ENCODE measurements at places on chromosomes 16 and 17. TPM values are rescaled to one million over a fixed set of nuclear protein-coding genes. Genes with fewer than 3 reads are reported as not detected.

GRCh38 chr17:30790279-30790678 lies 34.2 kb downstream of the CRLF3 start:
- H3K4me1 ChIP-seq: peaks cover 10% of the 10 kb centered on the region
- H3K27me3 ChIP-seq: no peaks in the 10 kb centered on the region
- no peak overlapping the region for H3K4me3 ChIP-seq
- peaks cover 5% of the 10 kb centered on the region for H3K36me3 ChIP-seq
- no peak for DNase-seq

GRCh38 chr16:82917886-82918595 lies 291.3 kb downstream of the CDH13 start:
- no peaks in the 10 kb centered on the region for H3K36me3 ChIP-seq
- H3K4me1 ChIP-seq: no peaks in the 10 kb centered on the region
- H3K4me3 ChIP-seq: no peak overlapping the region
- H3K27ac ChIP-seq: no peak overlapping the region
- DNase-seq: no peak
- peaks cover 9% of the 10 kb centered on the region for H3K27me3 ChIP-seq

CMTM2 gene
- not detected for total RNA-seq

DNA sequence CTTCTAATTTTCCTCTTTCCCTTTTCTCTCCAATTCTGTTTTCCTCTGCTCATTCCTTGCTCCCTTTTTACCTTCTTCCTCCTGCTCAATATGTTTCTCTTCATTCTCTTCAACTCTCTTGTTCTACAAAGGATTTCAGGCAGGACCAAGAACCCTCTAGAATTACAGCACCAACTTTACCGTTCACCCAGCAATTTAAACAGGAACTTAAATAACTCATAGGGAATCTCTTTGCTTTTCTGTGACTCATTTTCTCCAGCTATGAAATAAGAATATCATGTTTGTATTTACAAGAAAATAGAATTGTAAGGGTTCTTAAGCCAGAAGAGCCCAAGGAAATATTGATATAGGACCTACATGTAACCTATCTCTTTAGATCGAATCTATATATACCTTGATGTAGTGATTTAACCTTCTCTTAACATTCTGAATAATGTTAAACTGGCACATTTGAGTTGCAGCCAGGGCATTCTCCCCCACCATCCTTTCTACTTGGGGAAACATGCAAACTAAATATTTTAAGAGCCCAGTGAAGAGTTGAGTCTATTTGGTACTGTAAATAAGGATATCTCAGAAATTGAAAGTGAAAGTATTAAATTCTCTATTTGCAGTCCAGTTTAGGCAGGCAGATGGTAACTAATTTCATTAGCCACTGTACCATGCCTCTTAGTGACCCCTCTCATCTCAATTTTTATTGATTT lies 137.0 kb downstream of the ANKFN1 start:
- no peaks in the 10 kb centered on the region for H3K36me3 ChIP-seq
- DNase-seq: no peak
- no peaks in the 10 kb centered on the region for H3K27me3 ChIP-seq

DNA sequence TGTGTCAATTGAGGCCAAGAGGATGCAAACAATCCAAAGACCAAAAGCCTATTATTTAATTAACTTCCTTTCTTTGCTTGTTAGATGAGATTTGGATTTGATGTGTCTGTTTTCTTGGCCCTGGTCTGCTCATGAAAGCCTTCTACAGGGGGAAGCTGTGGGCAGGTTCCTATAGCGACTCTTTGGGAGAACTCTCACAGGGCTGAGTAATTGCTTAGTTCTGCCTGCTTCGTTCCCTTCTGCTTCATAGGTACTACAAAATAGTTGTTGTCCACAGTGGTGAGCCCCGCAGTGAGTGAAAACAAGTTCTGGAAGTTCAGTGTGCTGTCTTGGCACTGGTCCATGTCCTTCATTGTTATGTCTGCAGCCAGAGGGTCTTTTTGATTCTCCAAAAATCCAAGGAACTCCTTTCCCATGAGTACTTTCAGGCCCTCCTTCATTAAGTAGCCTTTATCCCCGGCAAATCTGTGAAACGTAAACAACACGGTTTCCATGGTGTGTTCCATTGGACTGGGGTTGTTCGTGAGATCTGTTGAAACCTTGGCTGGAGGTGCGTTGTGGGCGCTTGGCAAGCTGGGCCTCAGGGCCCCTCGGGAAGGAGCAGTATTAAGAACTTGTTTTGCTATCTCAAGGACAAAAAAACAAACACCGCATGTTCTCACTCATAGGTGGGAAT lies 30.0 kb upstream of the ANKRD40CL start:
- no peaks in the 10 kb centered on the region for H3K4me1 ChIP-seq
- H3K27me3 ChIP-seq: no peaks in the 10 kb centered on the region
- no peaks in the 10 kb centered on the region for H3K36me3 ChIP-seq
- no peak for DNase-seq
- no peak overlapping the region for H3K4me3 ChIP-seq

GRCh38 chr17:75326226-75326848 lies 37.1 kb upstream of the SLC25A19 start:
- no peak overlapping the region for H3K4me3 ChIP-seq
- H3K27ac ChIP-seq: peak overlapping the region; percentile 77
- no peak for DNase-seq
- peaks cover 5% of the 10 kb centered on the region for H3K4me1 ChIP-seq

BICDL2 gene
- not detected for total RNA-seq

GRCh38 chr17:50627782-50628601 lies 6.7 kb upstream of the ABCC3 start:
- H3K27ac ChIP-seq: no peak overlapping the region
- H3K4me1 ChIP-seq: peaks cover 6% of the 10 kb centered on the region
- H3K27me3 ChIP-seq: peaks cover 19% of the 10 kb centered on the region
- no peaks in the 10 kb centered on the region for H3K36me3 ChIP-seq

GRCh38 chr17:72706396-72706981 lies 386.0 kb downstream of the SLC39A11 start:
- no peak overlapping the region for H3K27ac ChIP-seq
- peaks cover 7% of the 10 kb centered on the region for H3K4me1 ChIP-seq
- no peaks in the 10 kb centered on the region for H3K27me3 ChIP-seq
- H3K4me3 ChIP-seq: no peak overlapping the region

SLC6A2 gene
- total RNA-seq: not detected

CWC25 gene
- 41.3 TPM for total RNA-seq

DNA sequence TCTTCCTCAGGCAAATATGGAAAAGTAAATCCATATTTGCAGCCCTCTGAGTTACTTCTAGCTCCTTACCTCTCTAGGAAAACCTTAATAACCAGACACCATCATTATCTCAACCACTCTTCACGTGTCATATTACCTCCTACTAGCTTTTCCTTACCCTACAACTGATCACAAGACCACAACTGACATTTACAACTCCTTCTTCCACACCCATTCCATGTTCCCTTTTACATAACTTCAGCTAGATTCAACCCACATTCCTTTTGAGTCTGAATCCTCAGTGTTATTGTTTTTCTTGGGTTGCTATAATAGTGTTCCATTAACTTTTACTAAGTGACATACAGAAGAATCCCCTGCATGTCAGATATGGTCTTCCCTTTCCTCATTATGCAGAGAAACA lies 4.7 kb upstream of the OR1E2 start:
- no peaks in the 10 kb centered on the region for H3K4me1 ChIP-seq
- H3K27ac ChIP-seq: no peak overlapping the region
- DNase-seq: no peak
- H3K4me3 ChIP-seq: no peak overlapping the region
- peaks cover 17% of the 10 kb centered on the region for H3K27me3 ChIP-seq

DNA sequence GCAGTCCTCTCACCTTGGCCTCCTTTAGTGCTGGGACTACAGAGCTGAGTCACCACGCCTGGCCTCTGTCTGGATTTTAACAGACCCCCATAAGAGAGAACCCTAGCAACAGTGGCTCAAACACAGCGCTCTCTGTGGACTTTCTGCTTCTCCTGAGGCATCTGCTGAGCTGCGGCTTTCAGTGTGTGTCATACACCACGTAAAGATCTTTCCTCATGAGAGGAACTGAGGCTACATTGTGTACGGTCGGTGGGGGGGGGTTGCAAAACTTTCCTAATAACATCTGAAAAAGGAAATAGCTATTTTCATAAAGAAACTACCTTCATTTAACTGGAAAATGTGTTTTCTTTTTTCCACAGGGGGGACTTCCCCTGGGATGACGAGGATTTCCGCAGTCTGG lies 32.9 kb downstream of the DEF8 start:
- H3K27me3 ChIP-seq: no peaks in the 10 kb centered on the region
- no peak for DNase-seq
- no peak overlapping the region for H3K4me3 ChIP-seq
- H3K36me3 ChIP-seq: no peaks in the 10 kb centered on the region

DNA sequence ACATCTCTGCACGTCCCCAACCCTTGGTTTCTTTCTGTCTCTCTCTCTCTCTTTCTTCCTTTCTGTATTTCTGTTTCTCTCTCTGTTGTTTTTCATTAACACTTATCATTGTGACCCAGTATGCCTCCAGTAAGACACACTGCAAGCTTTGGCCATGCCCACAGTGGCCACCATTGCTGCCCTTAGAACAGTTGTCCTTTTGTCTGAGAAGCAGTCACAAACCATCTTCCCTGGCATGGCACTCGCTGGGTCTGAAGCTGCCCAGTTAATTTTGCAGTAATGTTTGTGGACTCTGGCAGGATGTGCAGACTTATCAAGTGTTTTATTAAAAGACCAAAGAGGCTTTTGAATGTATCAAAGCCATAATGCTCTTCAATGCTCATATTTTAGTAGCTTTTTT lies 146.9 kb downstream of the MSI2 start:
- H3K27ac ChIP-seq: no peak overlapping the region
- H3K4me1 ChIP-seq: peaks cover 47% of the 10 kb centered on the region
- H3K27me3 ChIP-seq: no peaks in the 10 kb centered on the region
- no peak overlapping the region for H3K4me3 ChIP-seq

- H3K36me3 ChIP-seq: no peaks in the 10 kb centered on the region
- H3K27me3 ChIP-seq: peaks cover 57% of the 10 kb centered on the region
- H3K4me3 ChIP-seq: no peak overlapping the region
- no peak for DNase-seq
- no peak overlapping the region for H3K27ac ChIP-seq
- H3K4me1 ChIP-seq: peaks cover 7% of the 10 kb centered on the region
Measured at GRCh38 chr17:66946251-66946650, 18.3 kb upstream of the CACNG4 start.

- H3K27ac ChIP-seq: no peak overlapping the region
- no peaks in the 10 kb centered on the region for H3K27me3 ChIP-seq
- no peak for DNase-seq
- H3K4me1 ChIP-seq: peaks cover 5% of the 10 kb centered on the region
- H3K36me3 ChIP-seq: no peaks in the 10 kb centered on the region
Measured at GRCh38 chr17:4449736-4450135, 16.0 kb downstream of the SPNS3 start.

NPIPB9 gene
- 6.2 TPM for total RNA-seq

GRCh38 chr17:13678841-13679240 lies 77.1 kb upstream of the HS3ST3A1 start:
- no peak for DNase-seq
- H3K4me3 ChIP-seq: no peak overlapping the region
- peaks cover 4% of the 10 kb centered on the region for H3K27me3 ChIP-seq
- no peaks in the 10 kb centered on the region for H3K4me1 ChIP-seq
- H3K36me3 ChIP-seq: no peaks in the 10 kb centered on the region

- peak; percentile 36 for DNase-seq
- H3K4me1 ChIP-seq: peaks cover 36% of the 10 kb centered on the region
- no peaks in the 10 kb centered on the region for H3K27me3 ChIP-seq
- H3K27ac ChIP-seq: peak overlapping the region; percentile 95
- no peaks in the 10 kb centered on the region for H3K36me3 ChIP-seq
Measured at GRCh38 chr16:29820730-29821642, 724 bp downstream of the MVP start.

DNA sequence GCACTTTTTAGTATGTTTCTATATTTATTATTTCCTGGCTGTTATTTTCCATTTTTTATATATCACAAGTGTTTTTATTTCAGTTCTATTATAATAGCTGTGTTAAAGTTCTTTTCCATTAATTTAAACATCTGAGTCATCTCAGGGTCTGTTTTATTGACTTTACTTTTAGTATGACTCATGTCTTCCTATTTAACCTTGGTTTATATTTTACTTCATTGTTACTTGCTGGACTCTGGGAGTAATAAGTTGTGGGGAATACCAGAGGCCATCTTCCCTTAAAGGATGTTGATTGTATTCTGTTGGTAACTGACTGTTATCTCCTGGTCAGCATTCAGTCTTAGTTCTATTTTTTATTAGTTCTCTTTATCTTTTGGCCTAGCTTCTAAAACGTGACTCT lies 1508.2 kb downstream of the CDH11 start:
- H3K36me3 ChIP-seq: peaks cover 4% of the 10 kb centered on the region
- DNase-seq: no peak
- H3K27me3 ChIP-seq: no peaks in the 10 kb centered on the region
- H3K27ac ChIP-seq: no peak overlapping the region
- H3K4me3 ChIP-seq: no peak overlapping the region

- no peak within 1 kb of the TSS for H3K4me3 ChIP-seq
- H3K27ac ChIP-seq: no peak within 1 kb of the TSS
- DNase-seq: no peak
Measured at GRCh38 chr16:65121870-65122723, at the start of gene CDH11. Gene CDH11, minus strand, starts transcription at chr16:65122063. Its CDS starts 117,194 bp downstream, at chr16:65004869.

SDR42E2 gene
- total RNA-seq: 0.55 TPM

Measured in naive thymus-derived CD8-positive, alpha-beta T cell (primary cell).